Activated CD4-positive, CD25-positive, alpha-beta regulatory T cell treated with anti-CD3 and anti-CD28 coated beads, Interleukin-2, amount 50 U/mL, for 72 hours (primary cell): ENCODE measurements at places on chromosomes 1 and 21.
A peak's percentile ranks its signal among the peaks of the same experiment; 100 is the strongest.

- no peak for DNase-seq
These were observed 128.0 kb upstream of the ERG start for GRCh38 chr21:38626306-38626705.

- DNase-seq, result no peak
These were observed 332.5 kb upstream of the NRIP1 start for GRCh38 chr21:15397258-15397657.

- DNase-seq, result no peak
These were observed 24.3 kb upstream of the FMO2 start for GRCh38 chr1:171160639-171161354.

- DNase-seq, result no peak
These were observed 2.5 kb downstream of the KIF21B start for GRCh38 chr1:201020721-201021629.

DNA sequence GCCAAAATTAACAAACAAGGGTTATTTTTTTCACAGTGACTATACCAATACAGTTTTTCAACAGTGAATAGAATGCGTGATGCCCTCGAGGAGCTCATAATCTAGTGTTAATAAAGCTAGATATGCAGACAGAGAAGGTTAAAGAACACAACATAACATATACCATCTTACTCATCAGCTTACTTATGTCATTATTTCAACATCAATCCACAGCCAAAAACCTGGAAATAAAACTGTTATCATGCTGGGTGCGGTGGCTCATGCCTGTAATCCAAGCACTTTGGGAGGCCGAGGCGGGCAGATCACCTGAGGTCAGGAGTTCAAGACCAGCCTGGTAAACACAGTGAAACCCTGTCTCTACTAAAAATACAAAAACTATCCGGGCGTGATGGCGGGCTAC is 6.1 kb downstream of the STX6 start:
- no peak for DNase-seq

GRCh38 chr1:152380932-152381331 is 21.1 kb upstream of the FLG2 start:
- DNase-seq, result no peak

DNA sequence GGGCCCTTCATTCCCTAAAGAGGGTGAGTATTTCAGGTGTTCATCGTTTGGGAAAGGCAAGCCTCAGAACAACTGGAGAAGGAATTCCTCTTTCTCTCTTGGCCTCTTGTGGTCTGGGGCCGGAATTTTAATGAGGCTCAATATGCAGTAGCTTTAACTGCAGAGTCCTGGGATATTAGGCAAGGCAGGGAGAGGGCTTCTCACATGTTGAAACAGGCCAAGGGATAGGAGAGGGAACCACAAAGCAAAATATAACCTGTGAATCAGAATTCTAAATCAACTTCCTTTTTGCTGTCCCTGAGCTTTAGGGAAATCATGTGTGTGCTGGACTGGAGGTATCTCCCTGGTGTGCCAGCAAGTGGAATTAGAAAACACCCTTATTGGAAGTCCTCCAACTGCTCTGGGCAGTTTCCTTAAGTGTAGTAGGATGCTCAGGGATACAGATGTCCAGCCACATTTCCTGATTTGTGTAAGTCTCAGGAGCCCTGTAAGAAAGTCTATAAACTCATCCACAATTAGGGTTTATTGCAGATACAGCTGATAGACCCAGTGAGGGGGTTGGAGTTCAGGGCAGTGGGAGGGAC is 215.8 kb upstream of the ZRANB2 start:
- DNase-seq, result no peak

GRCh38 chr21:45248893-45249381 is 38.8 kb downstream of the POFUT2 start:
- no peak for DNase-seq

DNA sequence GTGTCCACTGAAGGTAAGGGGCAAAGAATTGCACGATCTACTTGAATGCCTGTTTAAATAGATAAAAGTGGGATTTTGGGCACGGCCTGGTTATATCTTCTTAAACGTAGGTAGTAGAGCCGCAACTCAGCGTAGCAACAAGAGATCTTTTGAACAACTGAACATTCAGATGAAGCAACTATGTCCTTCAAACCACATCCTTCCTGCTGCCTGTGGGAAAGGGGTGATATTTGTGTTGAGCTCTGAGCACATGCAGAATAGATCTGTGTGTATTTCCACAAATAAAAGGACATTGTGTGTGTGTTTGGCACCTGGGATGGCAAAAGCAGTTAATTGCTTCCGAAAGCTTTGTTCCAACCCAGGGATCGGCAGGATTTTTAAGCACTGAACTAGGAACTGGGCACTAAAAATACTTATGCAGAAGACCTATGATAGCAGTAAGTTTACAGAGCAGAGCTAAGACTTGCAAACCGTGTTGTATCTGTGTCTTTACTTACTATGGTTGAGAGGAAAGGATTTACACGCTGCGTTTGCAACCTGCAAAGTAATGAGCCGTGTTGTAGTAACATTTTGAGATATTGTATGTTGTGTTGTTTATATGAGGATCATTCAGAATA is 333.4 kb downstream of the CHRM3 start:
- DNase-seq, result peak; percentile 31

GRCh38 chr1:220513834-220514233 is 14.1 kb upstream of the MARK1 start:
- no peak for DNase-seq

DNA sequence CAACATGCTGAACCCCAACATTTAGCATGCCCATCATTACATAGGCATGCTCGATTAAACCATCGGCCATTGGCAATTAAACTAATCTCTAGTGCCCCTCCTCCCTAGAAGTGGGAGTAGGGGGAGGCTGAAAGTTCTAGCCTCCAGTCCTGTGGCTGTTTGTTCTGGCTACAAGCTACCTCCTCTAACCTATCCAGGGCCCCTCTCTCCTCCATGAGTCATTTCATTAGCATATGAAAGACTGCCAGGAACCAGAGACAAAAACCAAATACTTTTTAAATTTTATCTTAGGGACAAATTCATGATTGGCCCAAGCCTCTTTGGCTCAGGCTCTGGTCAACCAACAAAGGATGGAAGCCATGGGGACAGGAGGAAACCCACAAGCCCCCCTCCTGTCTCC is 231.1 kb downstream of the CACNA1E start:
- DNase-seq, result no peak

DNA sequence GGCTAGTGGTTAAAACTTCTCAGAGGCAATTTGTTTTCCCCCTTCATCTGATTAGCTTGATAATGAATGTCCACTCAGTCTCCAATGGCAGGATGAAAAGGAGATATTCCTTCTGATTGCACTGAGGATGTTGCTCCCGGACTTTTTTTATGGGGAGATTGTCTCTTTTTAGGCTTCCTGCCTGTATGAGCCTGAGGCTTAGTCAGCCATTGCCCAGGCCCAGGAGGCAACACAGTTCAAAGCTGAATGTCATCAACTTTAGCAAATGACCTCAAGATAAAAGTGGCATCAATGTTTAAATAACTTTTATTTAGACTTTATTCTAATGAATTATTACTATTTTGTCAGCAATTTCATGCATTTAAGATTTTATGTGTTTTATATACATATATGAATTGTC is 162.9 kb upstream of the PTBP2 start:
- no peak for DNase-seq

DNA sequence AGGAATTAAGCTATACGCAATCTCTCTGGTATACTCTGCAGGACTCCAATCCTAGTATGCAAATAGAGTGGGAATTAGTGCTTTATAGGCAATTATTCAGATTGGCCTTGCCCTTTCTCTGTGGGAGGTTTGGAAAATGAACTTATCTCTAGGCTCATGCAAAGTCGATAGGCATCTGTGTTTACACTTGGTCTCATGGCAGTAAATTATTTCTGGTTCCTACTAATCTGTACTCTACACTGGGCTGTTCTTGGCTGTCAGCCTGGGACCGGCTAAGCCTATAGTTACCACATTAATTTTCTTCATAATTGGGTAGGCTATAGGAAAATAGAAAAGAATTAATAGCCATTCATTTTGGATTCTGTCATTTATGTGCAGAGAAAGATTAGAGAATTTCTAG is 544.6 kb downstream of the AMY1C start:
- DNase-seq, result no peak

DNA sequence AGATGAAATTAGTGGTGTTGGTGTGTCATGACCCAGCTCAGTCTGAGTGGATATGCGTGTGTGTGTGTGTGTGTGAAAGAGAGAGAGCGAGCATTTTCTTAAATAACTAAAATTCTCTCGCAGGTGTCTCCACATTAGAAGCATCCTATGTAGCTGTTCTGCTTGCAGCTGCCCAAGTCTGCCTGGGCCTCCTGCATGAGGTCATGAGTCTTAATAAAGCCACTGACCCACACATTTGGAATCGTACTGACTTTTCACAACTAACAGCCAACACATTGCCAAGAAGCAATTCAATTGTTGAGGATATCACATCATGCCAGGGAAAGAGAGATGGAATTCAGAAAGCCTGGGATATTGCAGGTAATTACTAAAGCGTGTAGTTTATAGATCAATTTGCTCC is 238.2 kb upstream of the AJAP1 start:
- DNase-seq, result no peak

DNA sequence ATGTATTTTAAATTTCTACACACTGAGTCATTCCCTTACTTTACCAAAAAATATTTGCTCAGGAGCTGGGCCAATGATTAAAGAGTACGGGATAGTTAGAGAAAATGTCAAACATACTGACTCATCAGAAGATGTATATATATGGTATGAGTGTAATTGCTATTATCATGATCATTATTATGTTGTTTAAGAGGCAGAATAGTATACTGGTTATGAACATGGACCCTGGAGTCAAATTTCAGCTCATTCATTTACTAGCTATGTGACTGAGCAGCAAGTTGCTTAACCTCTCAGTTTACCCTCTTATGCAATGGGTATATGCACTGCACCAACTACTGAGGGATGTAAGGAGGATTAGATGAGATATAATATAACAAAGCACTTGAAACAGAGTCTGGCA is 41.2 kb upstream of the USH2A start:
- no peak for DNase-seq

GRCh38 chr1:1118876-1119220 is 3.0 kb upstream of the C1orf159 start:
- DNase-seq, result peak; percentile 23

- DNase-seq, result no peak
These were observed 5.4 kb downstream of the PBX1 start for GRCh38 chr1:164564378-164564777.
